ENCODE measurements at places on chromosomes 6 and 20.
A peak's percentile ranks its signal among the peaks of the same experiment; 100 is the strongest.

- DNase-seq, result no peak
Measured at GRCh38 chr20:32485770-32486478, 99.2 kb downstream of the NOL4L start.

GRCh38 chr6:158962371-158962770, 37.6 kb downstream of the RSPH3 start:
- no peak for DNase-seq

GRCh38 chr20:14947946-14948345, 610.5 kb upstream of the FLRT3 start:
- no peak for DNase-seq

- DNase-seq, result peak; percentile 76
Measured at GRCh38 chr20:40962733-40963504, 65.7 kb upstream of the TOP1 start.

DNA sequence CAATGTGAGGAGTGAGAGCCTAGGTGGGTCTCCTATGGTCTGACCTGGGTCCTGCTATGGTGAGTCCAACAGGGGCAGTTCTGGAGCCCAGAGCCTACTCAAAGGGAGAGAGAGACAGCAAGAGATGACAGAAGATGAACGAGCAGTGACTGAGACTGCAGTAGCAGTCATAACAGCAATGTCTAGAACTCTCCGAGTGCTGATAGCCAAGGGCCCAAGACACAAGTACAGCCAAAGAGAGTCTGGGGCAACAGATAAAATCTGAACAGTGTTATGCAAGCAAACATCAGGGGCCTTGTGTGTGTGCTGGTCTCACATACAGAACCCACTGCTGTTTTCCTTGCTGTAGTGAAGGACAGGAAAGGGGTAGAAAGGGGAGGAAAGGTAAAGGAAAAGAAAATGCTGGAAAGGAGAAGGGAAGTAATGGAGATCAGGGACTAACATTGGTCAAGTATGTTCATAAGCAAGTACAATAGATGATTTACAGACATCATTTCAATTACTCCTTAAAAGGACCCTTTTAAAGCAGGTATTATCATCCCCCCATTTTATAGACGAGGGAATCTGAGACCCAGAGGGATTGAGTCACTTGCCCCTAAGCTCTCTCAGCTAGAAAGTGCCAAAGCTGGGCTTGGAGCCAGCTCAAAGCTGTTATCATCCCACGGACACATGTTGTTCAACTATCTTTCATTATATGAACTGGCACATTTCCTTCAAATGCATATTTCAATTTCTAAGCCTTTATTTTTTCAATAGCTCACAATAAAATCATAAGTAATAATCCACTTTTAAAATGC, 182.3 kb upstream of the RAB32 start:
- no peak for DNase-seq

DNA sequence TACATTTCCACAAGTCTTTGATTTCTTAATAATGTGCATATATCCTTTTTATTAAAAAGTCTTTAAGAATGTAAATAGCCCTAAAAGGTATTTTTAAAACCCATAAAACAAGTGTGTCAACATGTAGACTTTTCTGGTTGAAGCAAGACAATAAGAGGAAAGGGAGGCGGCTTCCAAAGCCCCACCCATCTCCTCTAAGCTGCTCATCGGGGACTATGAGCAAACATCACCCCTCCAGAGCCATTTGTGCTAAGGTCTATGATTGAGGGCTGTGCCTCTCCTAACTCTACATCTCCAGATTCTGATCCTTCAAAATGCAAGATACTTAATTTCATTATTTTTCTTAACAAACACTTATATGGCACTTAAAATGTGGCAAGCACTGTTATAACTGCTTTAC, 2.5 kb upstream of the NAA20 start:
- DNase-seq, result peak; percentile 80

GRCh38 chr6:168822376-168822775, 381.4 kb downstream of the SMOC2 start:
- no peak for DNase-seq

DNA sequence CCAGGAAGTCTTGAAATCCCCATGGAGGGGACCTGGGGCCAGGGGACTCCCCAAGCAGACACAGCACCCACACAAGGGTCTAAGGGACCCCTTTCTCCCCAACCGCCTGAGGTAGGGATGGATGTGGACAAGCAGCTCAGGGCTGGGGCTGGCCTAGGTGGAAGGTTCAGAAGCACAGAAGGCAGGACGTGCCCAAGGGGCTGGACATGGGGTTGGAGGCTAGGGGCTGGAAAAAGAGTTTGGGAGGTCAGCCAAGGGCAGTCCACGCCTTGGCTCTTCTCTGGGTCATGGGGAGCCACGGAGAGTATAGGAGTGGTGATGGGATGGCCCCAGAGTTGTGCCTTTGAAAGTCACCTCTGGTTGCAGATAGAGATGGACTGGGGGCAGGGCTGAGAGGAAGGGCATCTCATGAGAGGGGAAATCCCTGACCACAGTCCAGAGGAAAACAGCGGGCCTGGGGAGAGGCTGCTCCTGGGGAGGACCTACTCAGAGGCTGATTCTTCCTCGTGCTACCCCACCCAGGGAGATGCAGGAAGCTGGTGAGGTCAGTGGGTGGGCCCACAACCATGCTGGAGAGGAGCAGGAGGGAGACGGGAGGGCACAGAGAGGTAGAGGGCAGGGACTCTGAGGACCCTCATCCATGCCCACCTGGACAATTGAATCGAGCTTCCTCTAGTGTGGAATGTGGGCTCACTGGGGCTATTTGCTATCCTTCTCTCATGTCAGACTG, 2.5 kb upstream of the HSPA12B start:
- DNase-seq, result no peak

GRCh38 chr6:2640551-2640950, 110.2 kb downstream of the MYLK4 start:
- DNase-seq, result no peak

DNA sequence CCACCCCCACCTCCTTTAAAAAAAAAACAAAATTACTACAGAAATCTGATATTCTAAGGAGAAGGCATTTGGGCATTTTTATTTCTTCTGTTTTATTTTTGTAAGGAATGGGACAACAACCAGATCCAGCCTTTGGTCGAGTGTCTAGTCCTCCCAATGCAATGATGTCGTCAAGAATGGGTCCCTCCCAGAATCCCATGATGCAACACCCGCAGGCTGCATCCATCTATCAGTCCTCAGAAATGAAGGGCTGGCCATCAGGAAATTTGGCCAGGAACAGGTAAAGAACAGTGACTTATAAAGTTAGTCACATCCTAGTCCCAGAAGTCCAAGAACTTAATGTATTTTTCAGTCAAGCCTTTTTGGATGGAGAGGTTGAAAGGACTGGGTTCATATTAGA, 133.0 kb downstream of the SULF2 start:
- no peak for DNase-seq

GRCh38 chr6:151509048-151509447, 15.2 kb downstream of the CCDC170 start:
- DNase-seq, result no peak

DNA sequence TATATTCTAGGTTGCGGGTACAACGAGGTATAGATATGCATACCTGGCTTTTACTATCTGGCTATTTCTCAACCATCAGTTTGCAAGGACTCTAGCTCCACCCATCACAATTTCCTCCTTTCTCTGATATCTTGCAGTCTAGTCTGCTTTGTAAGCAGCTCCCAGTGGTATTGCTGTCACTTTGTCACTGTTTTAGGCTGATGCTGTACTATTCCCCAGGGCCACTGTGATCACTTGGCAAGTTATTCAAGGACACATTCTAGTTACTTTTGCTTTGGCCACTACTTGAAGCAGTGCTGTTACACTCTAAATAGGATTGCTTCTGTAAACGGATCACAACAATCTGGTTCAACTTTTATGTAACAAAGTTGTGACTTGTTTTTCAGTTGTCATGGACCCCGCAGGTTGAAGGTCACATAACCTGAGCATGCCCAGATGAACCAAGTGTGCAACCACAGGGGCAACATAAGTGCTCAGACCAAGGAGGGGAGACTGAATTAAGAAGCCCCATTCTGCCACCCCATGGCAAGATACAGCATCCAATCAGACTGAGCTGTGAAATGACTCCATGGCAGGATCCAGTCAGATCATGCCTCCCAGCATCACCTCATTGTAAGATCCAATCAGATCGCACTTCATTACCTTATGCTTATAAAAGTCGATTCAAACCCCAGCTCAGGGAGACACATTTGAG, 588.4 kb upstream of the CITED2 start:
- DNase-seq, result no peak

DNA sequence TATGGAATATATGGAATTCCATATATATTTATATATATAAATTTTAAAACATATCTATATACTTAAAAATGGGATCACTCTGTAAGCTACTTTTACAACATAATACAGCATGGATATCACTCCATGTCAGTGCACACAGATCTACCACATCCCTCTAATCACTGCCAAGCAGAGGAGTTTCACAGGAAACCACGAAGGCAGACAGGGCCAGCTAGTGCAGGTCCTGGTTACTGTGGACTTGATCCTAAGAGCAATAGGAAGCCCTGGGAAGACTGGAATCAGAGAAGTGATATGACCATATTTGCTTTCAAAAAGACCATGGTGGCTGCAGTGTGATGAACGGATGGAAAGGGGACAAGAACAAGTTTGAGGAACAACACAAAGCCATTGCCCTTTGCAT, 40.0 kb upstream of the NRN1 start:
- DNase-seq, result no peak

DNA sequence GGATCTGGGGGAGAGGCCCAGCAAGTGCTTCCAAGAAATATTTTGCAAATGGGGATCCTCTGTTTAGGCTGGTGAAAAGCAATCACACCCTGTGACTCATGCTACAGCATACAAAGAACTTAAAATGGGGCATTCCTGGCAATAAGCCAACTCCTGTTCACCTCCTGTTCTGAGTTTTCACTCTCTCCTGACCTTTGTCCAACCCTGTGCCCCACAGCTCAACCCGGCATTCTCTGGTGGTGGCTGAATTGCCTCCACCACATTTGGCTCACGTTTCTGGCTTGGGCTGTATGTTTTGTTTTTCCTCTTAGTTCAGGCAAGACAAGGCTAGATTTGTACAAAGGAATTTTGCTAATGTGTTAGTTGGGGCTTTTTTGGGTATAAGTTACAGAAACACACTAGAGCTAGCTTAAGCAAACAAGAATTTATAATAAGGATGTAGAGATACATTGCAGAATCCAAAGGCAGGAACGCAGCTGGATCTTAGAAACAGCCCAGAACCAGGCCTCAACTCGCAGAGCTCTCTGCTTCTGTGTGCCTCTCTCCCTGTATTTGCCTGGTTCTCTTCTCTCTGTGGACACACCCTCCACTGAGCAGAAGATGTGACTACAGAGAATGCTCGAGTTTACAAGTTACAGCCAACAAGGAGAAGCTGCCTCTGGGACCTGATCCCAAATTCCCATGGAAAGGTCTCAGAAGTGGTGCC, 9.4 kb downstream of the ABCC10 start:
- peak; percentile 20 for DNase-seq

DNA sequence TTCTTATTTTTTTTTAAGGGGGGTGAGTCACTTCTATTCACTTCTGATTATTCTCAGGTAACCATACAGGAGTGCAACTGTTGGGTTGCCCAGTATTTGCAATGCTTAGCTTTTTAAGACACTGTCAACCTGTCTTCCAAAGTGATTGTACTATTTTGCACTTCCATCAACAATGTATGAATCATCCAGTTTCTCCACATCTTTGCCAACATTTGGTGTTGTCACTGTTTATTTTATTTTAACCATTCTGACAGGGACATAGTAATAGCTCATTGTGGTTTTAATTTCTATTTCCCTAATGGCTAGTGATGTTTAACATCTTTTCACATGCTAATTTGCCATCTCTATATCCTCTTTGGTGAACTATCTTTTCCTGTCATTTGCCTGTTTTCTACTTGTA, 1.4 kb upstream of the SLC13A3 start:
- no peak for DNase-seq

DNA sequence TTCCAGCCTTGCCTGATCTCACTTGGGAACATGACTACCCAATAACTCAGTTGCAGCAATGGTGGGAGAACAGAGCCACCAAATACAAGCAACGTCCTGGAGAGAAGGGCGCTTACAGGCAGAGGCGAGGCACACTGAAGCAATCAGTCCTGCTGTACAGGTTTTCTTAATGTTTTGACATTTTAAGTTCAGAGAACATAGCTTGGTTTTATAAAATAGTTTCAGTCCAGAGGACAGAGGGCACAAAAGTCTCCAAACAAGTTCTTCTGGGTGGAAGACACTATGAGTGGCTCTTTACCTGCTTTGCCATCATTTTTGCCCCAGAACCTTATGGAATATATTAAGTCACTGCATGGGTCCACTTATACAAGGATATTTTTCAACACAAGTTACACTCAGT, 103.4 kb upstream of the KCNG1 start:
- no peak for DNase-seq

DNA sequence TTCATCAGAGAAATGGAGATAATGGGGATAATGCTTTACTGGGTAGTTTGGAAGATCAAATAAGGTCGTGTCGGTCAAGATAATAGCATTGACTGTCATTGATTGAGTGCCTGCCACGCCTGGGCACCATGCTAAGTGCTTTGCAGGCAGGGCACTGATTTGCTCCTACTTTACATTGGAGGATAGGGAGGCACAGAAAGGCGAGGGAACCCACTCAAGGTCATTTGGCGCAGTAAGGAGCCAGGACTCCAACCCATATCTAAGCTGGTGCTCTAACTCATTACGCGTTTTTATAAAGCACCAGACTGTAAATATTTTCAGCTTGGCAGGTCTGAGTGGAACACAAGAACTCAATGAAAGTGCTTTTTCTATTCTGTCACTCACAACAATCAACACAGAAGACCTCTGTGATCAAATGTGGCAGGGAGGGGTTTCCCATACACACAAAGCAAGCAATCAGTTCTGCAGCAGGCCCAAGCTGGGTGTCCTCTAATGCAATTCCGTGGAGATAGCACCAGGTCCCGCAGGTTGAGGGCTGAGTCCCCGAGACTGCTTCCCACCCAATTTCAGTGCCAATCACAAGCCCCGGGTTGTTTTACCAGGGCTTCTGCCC, 373.6 kb downstream of the CDH26 start:
- no peak for DNase-seq

DNA sequence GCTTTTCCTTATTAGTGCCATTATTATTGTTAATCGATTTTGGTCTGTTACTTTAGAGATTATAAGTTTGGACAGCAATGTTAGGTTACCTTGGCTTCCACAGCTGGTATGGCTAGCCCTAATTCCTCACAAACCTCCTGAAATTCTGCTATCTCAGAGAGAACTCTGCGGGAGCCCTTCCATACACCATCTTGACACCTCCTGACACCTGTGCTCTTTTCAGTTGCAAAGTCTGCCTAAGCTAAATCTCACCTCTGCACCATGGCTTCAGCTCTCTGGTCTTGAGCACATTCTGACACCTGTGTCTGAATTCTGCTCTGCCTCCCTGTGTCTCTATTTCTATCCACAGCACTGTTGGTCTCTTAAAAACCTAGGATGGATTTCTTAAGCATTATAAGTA, 106.5 kb downstream of the DCDC2 start:
- no peak for DNase-seq

DNA sequence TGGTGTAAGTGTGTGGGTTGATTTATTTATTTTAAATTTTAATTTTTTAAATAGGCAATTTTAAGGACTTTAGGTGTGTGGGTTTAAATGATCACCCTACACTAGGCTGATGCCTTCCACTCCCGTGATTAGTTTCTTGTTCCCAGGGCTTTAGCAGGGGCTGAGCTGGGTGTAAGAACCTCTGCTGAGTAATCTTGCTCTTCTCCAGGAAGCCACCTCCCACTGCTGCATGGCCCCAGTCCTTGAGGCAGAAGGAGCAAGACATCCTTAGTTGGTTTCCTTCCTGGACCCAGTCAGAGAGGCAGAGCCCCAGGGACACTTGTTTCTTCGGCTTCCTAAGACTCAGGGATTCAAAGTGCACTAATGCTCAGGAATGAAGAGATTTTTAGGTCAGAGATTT, 19.8 kb upstream of the CDC5L start:
- DNase-seq, result no peak

- DNase-seq, result no peak
Measured at GRCh38 chr6:40077736-40078135, 143.5 kb upstream of the MOCS1 start.
